ENCODE measurements at places on chromosomes 5 and 9.

GRCh38 chr5:35313291-35313690 is 83.0 kb upstream of the PRLR start:
- DNase-seq, result no peak

DNA sequence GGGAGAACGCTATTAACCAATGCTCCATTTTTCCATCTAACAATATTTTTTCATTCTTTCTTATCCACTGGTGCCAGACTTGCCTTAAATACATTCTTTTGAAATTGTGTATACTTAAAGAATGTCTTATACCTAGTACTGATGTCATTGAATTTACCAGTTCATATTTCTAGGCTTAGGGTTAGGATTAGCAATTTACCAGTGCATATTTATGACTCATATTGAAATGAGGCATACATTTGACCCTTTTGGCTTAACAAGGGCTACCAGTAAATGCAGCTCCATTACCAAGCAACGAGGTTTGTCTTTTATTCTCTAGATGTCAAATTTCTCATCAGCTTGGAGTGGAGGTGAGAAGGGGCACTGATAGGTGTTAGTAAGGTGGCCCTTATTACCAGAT is 89.5 kb downstream of the CDH9 start:
- no peak for DNase-seq

- DNase-seq, result no peak
These were observed 140.1 kb upstream of the PALM2AKAP2 start for GRCh38 chr9:109639674-109640579.

DNA sequence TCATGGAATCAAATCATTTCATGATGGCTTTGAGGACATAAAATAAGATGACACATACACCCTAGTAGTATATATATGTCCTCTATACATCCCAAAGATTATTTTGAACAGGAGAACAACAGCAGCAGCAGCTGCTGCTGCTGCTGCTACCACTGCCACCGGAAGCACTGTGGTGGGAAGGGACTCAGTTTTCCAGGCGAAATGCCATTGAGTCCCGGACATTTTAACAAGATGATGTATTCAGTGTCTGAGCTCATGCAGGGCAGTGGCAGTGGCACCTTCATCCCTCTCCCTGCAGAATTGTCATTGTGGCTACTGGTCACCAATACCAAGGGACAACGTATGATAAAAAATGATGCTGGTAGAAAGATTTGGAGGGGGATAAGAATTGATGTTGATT is 151.3 kb downstream of the CHSY3 start:
- no peak for DNase-seq

DNA sequence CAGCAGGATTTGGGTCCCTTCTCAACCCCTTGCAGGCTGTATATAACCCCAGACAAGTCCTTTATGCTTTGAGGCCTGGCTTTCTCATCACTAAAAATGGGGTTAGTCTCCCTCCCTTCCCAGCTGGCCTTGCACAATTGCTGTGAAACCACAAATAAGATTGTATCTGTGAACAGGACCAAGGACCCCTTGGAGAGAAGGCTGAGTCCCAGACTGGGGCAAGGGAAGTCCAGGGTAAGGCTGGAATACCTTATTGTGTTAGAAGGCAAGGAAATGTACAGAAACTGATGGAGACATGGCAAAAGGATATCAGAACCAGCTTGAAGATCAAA is 11.4 kb downstream of the MACROH2A1 start:
- DNase-seq, result no peak

GRCh38 chr5:176595386-176595943 is 14.5 kb downstream of the GPRIN1 start:
- no peak for DNase-seq

GRCh38 chr5:79547429-79547822 is 33.5 kb upstream of the HOMER1 start:
- no peak for DNase-seq

DNA sequence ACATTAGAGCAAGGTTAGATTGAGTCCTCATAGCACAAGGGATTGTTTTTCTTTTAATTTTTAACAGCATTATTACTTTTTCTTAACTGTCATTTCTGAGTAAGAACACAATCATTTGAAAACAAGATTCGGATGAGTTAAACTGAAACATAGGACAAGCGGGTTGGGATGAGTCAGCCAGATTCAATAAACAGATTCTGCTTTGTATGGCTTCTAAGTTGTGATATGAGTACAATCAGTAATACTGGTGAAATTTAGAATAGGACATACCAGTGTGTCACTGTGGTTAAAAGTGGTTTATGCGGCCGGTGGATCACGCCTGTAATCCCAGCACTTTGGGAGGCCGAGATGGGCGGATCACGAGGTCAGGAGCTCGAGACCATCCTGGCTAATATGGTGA is 364.3 kb upstream of the CDH10 start:
- DNase-seq, result no peak

DNA sequence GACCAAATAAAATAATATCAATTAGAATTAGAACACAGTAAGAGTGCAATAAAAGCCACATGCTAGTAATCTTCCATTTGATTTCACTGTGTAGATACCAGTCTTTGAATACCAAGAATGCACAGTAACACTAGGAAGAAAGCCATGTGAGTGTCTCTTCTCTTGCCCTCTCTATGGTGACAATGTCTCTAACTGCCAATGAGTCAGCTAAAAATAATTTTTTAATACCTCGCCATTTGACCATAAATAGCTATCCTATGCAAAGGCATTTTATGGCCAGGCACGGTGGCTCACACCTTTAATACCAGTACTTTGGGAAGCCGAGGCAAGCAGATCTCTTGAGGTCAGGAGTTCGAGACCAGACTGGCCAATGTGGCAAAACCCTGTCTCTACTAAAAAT is 30.6 kb downstream of the EDIL3 start:
- DNase-seq, result no peak

GRCh38 chr9:13750061-13750460 is 470.6 kb upstream of the MPDZ start:
- no peak for DNase-seq

DNA sequence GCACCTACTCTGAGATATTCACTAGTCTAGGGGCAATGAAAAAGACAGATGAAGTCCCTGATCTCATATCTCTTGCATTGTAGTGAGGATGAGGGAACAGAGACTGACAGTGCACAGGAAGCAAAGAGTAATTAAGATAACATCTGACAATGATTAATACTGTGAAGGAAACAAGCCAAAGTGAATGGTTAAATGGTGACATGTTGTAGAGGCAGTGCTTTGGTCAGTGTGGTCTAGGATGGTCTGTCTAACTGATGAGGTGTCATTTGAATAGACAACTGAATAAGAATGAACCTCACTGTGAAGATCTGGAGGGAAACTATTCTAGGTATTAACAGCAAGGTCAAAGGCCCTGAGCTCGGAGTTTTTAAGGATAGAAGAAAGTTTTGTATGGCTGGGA is 333.3 kb upstream of the GRIA1 start:
- no peak for DNase-seq
